ENCODE measurements at places on chromosomes 3 and 15.

DNA sequence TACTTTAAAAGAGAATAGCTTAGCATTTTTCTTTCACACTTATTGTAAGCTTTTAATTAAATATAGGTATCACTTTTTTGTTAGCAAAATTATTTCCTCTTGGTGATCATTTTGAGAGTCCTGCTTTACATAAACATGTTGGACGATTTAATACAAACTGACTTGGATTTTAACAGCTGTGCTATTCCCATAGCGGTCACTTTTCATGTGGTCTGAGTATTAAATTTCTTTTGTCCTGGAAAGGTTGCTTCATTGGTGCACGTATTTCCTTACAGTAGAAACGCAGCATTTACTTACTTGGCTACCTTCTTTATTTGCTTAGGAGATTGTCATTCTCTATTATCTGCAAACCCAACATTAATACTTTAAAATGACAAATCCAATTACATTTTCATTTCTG is 109.4 kb downstream of the ATG7 start:
- no peak for DNase-seq

DNA sequence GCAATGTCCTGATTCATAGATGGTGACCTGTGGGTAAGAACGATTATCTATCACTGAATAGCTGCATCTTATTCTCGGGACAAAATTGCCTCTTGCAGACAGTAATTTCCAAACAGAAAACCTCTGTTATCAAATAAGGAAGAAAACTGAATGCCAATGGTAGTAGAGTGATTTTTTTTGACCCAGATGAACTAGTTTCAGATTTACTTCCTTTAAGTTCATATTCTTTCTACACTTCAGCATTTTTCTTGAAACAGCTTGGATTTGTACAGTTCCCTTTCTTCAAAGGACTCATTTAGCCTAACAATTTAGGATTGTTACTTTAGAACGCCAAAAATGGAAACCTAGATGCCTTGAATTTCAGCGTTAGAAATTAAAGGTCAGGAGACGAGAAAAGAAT is 14.6 kb downstream of the ETV5 start:
- DNase-seq = no peak

GRCh38 chr15:57333487-57333886 is 42.8 kb upstream of the CGNL1 start:
- no peak for DNase-seq

DNA sequence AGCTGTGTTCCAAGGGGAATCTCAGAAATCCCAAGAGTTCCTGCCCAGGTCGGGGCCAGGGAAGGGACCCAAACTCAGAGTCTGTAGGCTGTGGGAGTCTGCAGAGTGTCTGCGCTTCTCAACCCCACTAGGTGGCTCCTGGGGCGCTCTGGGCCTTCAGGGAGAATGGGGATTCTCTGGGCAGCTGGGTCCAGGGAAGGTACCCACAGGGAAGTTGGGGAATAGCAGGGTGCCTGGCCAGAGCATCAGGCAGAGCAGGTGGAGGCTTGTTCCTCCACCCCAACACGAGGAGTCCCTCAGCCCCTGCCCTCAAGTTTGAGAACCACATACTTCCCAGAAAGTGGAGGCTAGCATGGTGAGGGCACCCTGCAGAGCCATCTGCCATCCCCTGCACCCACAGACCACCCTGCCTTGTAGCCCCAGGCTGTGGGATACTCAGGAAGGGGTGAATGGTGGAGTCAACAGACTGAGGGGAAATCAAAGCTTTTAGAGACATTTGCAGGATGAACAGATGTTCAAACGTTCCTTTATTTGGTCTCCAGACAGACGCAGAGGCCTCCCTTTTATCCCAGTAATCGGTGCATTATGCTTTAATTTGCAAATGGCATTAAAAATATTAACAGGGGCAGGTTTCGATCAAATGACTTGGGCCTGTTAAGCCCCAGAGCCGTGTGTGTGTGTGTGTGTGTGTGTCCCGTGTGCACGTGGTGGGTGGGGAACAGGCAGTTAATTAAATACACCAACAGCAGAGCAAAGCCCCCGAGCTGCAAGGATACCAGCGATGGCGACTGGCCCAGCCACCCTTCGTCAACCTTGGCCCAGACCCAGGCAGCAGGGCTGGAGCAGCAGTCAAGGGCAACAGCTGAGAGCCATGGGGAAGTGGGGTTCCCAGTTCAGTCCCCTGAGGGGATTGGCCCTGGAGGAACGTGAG is 57.7 kb downstream of the DNAJB8 start:
- DNase-seq = no peak

DNA sequence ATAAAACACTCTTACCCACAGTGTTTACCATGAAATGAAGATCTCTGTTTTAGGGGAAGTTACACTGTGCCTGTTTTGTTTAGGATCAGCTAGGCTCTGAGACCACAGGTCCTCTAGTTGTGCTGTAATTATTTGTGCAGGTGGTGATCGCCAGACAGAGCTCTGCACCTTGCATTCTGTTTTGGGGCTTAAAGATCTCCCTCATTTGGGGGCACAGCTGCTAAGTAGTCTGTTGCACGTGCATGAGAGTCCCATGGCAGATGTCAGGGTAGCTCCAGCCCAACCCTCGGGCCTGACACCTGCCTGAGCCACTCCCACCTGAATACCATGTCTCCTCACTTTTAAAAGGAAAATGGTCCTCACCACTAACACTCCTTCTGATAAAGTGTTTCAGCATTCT is 12.4 kb downstream of the C3orf20 start:
- no peak for DNase-seq

DNA sequence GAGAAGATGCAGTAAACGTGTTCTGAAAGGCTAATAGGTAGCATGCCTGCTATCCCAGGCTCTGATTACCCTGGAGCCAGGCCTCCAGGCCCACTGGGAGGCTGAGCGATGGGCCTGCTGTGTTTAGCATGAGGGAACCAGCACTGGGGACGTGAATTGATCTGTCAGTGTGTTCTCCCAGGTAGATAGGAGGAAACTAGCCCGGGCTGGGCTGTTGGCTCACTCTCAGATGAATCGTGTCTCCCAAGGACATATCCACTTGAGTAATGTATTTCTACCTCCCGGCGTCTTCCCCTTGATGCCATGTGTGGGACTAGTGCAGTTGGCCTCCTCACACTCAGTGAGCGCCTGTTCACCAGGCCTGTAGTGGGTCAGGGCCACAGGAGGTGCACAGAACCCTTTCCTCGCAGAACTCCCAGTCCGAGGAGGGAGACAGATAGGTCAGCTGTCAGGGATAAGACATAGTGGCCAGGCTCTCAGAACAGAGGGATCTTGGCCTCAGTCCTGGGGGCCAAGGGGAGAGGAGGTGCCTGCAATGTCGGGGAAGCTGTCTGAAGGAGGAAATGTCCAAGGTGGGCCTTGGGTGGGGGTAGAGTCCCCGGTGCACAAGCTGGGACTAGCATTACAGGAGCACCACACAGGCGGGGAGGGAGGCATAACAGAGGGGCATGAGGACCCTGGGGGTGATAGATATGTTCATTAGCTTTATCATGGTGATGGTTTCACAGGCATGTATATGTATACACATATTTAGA is 111.7 kb downstream of the DNAJB8 start:
- DNase-seq = no peak

DNA sequence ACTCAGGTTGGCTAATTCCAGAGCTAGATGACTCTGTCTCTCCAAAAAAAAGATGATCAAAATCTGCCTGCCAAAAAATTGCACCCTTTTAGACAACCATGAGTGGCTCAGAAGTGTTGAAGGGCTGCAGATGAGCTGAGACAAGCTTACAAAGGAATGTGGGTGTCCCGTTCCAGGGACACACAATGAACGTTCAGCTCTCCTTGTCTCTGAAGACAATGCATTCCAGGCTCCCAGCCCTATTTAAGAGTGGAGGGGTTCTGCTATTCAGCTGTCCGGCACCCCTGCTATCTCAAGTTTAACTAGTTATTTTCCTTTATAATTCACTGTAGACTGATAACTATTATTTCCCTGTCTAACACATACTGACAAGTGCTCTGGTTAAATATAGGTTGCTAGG is 355.1 kb upstream of the WNT5A start:
- DNase-seq = no peak

DNA sequence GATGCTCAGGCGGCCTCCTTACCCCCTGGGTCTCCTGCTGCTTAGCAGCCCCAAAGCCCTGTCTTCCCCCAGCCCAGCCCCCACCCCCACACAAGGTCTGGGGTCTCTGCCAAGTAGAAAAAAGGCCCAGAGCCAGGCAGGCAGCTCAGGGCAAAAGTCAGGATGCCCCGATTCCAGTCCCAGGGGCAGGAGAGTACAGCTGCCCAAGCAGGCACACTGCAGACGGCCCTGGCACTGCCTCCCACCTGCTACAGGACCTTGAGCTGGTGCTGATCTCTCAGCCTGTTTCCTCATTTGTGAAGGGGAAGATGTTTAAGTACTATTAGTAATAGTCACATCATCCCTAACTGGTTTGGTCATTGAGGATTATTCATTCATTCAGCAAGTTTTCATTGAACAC is 12.6 kb downstream of the TMEM43 start:
- DNase-seq = peak; percentile 31

DNA sequence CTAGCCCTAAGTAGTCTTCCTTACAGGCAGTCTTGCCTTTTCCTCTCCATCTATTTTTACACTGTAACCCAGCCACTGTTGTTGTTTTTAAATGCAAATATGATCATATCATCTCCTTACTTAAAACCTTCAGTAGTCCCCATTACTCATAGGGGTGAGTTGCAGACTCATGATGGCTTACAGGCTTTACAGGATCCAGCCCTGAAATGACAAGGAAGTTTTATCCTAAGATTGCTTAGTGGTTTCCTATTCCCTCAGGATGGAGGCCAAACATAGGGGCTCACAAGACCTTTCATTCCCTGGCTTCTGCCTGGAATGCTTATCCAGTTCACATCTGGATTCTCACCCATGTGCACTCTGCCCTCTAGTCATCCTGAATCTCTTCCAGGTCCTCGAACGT is 27.7 kb upstream of the PCOLCE2 start:
- peak; percentile 54 for DNase-seq

- no peak for DNase-seq
Observed at GRCh38 chr3:130640027-130640426, 106.6 kb downstream of the PIK3R4 start.

Data from fibroblast of mammary gland (primary cell).